ENCODE measurements at places on chromosomes 3 and 15.

GRCh38 chr3:25589783-25590258, 74.9 kb downstream of the TOP2B start:
- DNase-seq, result no peak

- DNase-seq, result no peak
Observed at GRCh38 chr15:80834402-80834801, 55.2 kb downstream of the CEMIP start.

DNA sequence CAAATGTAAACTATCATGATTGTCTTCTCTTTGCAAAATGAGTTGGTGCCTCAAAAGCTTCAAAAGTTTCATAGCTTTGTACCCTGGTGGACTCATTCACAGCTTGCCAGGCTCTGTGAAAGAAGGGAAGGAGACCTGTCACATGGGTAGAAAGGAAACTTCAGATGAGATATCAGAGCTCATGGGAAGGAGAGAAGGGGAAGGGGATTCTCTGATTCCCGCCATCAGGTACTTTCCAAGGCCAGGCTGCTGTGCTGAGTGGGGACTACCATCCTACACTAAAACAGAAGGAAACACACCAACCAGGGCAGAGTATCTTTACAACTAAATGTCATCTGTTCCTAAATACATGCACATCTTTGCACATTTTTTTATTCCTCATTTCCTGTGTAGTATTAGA, 9.2 kb downstream of the ILDR1 start:
- no peak for DNase-seq

GRCh38 chr3:193507566-193507965, 47.1 kb downstream of the ATP13A4 start:
- no peak for DNase-seq

DNA sequence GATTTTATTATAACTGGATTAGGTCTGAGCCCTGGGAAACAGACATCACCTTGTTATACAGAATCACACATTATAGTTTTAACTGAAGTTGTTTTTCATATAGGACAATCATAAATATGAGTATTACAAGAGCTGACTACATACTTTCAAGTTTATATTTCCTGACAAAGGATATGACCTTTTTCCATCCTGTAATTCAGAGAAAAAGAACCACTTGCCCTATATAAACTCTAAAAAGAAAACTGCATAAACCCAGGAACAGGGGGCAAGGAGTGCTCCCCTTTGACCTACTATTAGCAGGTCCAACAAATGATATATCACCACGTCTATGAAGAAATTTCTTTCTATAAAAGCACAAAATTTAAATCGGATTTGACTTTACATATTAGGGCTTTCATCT, 20.9 kb downstream of the B3GALNT1 start:
- no peak for DNase-seq

- DNase-seq, result no peak
Observed at GRCh38 chr3:125302932-125303331, 72.2 kb downstream of the ZNF148 start.

- DNase-seq, result no peak
Observed at GRCh38 chr3:124264346-124264745, 272.4 kb upstream of the ROPN1 start.

DNA sequence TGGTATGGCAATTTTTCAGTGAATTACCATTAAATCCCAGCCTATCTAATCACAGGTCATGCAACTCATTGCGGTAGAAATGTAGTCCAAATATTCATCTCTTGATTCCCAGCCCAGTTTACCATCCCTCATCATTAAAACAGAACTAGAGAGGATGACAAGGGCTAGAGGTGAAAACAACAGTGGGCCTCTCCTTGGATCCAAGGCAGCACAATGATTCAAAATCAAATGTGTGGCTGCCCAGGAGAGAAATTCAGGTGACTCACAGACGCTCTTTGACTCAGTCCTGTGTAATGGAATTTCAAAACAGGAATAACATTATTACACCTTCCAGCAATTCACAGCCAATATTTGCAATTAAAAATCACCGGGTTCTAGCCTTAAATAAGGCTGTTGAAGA, 246.5 kb downstream of the TBL1XR1 start:
- DNase-seq, result no peak

DNA sequence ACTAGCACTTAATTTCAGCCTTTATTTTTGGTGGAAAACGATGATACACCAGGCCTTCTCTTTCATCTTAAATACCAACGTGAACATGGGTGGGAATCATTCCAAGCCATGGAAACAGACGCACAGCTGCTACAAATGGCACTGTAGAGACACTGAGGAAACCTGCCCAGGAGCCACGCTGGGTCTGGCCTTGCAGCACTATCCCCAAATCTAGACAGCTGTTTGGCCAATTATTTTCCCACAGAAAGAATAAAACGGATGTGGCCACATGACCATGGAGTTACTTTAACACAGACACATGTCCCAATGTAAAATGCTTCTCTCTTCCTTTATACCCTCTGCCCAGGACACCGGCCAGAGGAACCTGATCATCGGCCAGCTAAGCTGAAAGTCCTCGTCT, 83.6 kb upstream of the OCA2 start:
- DNase-seq, result no peak

DNA sequence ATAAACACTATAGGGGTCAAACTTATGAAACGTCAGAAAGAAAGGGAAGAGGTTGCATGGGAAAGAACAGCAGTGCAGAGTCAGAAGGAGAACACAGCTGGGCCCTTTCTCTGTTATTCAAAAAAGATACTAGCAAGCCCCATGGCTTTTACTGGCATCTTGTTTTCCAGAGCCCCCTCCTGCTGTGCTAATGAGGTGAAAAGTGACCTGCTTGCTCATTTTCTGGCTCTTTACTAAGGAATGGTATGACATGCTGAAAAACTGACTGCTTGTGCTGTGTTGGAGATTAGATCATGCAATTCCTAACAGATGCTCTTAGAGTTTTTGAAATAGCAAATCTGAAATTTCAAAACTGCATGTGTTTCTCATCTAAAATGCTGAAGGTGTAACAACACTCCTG, 541.6 kb upstream of the ALCAM start:
- peak; percentile 27 for DNase-seq

DNA sequence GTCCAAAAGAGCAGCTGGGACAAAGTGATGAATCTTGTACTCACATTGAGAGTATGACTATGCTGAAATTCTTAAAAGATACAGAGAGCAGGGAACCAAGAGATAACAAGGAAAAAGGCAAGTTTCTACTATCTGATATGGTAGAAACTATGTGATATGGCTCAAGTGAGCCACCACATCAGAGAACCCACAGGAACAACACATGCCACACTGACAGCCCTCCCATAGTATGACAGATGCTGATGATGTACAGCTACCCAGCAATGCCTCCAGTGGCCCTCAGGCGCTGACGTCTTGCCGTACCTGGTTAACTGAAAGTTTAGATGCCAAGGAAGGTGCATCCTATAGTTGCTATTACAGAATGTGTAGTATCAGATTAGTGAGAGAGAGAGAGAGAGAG, 42.4 kb downstream of the CHAC1 start:
- DNase-seq, result no peak

DNA sequence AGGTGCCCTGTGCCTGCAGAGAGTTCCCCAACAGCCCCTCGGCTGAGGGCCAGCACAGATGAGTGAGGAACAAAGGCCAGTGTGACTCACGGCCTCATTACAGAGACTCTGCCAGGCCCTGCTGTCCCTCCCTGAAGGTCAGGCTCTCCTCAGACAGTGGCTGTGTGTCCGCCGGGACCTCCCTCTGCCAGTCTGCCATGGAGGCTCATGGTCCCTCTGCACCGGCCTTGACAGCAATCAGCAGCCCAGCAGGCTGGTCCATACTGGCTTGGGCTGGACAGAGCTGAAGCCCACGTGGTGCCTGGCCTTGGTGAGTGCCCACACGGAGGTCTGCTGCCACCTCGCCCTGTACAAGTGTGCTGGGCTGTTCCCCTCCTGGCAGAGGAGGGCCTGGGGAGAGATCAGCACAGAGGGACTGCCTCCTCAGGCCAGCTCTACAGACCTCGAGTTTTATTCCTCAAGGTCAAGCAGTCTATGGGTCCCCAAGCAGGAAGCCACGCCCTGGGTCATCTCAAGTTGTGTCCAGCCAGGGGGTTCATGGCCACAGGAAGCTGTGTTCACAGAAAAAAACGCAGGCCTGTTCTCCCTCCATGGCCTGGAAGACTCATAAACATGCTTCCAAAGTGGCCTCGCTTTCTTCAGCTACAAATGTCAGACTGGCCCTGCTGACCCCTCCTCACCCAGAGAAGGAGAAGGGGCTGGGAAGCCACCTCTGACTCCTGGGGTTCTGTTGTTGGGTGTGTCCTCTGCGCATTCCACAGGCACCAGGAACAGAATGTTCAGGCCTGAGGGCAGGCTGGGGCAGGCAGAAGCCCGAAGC, 27.0 kb downstream of the SLC41A3 start:
- DNase-seq, result peak; percentile 3

DNA sequence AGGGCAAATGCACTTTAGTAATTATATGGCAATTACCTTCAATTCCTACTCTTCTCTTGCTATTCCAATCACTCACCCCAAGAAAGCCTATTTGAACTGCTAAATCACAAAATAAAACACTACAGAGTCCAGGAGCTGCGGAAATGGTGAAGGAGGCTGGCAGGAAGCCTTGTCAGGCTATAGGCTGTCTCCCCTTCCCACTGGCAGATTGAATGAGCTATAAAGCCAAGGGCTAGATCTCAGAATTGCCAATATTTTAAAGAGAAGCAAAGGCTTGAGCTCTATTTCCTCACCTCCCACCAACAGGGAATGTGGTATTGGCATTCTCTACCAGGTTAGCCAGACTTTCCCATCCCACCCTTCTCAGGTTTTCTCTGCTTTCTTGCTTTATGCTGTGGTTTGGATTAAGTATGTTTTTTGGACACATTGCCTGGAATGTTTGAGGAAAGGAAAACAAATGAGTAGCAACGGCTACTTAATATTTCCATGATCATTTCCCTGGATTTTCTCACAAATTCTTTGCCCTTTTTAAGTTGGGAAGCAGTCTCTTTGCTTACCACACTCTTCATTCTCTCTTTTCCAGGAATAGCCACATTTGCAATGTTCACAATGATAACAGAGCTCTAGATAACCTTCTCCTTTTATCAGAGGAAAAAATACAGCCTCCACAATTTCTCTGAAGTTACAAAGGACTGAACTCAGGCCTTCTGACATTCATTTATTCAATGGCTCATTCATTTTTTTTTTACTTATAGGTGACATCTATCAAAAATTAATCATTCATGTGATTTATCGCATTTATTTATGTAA, 1125.4 kb downstream of the ROBO1 start:
- no peak for DNase-seq

- no peak for DNase-seq
Observed at GRCh38 chr3:130117933-130118332, 36.3 kb downstream of the ALG1L2 start.

DNA sequence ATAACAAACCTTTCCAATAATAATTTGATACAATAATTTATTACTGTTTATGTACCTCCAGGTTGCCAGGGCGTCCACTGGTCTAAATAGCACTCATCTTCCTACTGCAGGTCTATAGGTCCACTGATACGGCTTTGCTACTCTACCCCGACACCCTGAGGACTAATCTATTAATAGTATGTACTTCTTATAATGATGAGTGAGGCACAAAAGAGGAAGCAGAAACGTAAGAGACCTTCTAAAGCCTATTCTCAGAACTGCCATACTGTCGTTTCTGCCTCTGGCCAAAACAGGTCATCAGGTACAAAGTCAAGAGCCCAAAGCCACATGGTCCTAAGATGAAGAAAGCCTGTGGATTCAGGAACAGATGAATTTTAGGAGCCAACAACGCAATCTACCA, 163.2 kb upstream of the GRM7 start:
- DNase-seq, result no peak

DNA sequence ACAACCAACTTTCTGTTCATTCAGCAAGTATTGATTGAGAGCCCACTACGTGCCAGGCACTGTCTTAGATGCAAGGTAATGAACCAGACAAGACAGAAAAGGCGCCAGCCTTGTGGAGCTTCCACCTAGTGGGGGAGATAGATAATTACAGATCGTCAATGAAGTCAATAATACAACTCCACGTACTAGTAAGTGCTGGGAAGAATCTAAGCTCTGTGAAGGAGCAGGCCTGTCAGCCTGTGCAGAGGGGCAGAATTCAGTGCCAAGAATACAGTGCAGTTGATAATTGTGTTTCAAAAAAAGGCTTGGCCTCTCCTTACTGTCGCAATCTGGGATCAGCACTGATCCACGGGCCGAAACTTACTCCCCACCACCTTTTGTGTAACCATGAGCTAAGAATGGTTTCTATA, 186.3 kb downstream of the FEZF2 start:
- no peak for DNase-seq

DNA sequence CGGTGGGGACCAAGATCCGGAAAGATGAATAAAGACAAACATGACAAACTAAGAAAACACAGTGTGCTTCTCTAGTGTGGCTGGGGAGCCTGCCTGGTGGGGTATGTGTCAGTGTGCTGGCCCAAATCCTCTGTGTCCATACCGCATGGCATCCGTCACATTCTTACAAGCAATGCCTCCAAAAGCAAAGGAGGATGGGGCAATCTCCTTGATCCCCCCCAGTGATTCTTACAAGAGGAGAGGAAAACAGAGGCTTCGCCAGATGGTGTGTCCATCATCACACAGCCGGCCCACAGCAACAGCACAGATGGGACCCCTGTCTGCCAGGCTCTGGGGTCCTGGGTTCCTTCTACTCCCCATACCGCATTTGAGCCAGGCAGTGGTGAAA, 558 bp upstream of the IL17RC start:
- DNase-seq, result no peak

DNA sequence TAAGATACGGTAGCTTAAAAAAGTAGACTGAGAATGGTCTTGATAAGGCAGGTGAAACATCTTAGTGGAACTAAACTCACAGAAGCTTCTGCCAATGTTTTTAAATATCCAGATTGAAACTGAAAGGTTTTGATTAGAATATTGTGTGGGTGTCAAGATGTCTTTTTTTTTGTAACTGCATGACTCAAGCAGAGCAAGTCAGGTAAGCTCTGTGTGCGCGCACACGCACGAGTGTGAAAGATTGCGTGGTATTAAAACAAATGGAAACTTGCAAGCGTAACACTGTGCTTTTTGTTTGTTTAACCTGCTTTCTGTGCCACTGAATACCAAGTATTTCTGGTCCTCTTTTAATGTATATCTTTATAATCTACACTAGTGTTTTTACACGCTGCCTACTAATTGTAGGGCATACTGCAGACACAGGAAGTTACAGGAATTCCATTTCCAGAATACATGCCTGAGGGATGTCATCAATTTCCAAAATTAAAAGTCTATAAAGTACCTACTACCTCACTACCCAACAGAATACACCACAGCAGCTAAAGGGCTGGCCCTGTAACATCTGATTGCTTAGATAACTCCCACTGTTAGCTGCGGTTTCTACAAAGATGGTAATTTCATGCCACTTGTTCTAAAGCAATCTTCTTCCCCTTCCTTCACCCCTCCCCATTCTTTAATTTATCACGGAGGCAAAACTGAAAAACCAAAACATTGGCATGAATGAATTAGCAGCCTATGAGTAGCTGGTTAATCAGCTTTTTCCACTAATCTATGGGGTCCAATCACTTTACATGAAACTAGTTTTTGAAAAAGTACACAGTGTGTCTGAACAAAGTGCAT, 472.8 kb downstream of the SHQ1 start:
- no peak for DNase-seq
